ENCODE measurements at places on chromosomes 5 and 9. TPM values are rescaled to one million over a fixed set of nuclear protein-coding genes. Genes with fewer than 3 reads are reported as not detected.

GRCh38 chr9:10236161-10236560, 376.6 kb downstream of the PTPRD start:
- no peak for DNase-seq

GRCh38 chr9:135181336-135181735, 93.9 kb downstream of the OLFM1 start:
- no peak for DNase-seq

GRCh38 chr5:54514841-54515432, 2.6 kb upstream of the SNX18 start:
- DNase-seq = peak; percentile 20

- no peak for DNase-seq
Measured at GRCh38 chr5:81590498-81591384, 160.2 kb downstream of the SSBP2 start.

The NR2F1-AS1 gene
- total RNA-seq = 6.1 TPM

GRCh38 chr5:112417931-112418658, 982 bp downstream of the EPB41L4A start:
- DNase-seq = peak; percentile 40

- no peak for DNase-seq
Measured at GRCh38 chr5:157189223-157189622, 8.6 kb downstream of the ITK start.

GRCh38 chr5:170534941-170535340, 31.1 kb downstream of the KCNIP1 start:
- no peak for DNase-seq

The SLC46A2 gene
- not detected for total RNA-seq

- DNase-seq = no peak
Measured at GRCh38 chr5:77777911-77778310, 1.8 kb upstream of the TBCA start.

The BTNL3 gene
- not detected for total RNA-seq

GRCh38 chr9:123234853-123235252, 33.5 kb downstream of the STRBP start:
- no peak for DNase-seq

- no peak for DNase-seq
Measured at GRCh38 chr9:35035851-35036701, 36.3 kb downstream of the VCP start.

DNA sequence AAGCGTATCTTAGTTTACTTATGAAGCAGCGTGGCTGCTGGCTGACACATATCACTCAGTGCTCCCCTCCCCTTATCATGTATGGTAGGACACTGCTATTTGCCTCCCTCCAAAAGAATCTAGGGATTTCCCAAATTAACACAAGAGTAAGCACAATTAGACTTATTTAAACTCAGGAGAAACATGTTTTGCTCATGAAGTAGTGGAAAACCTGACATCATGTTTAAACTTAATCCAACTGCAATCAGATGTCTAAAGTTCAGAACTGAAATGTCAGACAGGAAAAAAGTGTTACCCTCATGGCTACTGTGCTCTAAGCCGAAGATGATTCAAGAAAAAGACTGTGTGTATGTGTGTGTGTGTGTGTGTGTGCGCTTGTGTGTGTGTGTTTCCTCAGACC, 324.1 kb upstream of the TNC start:
- DNase-seq = no peak

DNA sequence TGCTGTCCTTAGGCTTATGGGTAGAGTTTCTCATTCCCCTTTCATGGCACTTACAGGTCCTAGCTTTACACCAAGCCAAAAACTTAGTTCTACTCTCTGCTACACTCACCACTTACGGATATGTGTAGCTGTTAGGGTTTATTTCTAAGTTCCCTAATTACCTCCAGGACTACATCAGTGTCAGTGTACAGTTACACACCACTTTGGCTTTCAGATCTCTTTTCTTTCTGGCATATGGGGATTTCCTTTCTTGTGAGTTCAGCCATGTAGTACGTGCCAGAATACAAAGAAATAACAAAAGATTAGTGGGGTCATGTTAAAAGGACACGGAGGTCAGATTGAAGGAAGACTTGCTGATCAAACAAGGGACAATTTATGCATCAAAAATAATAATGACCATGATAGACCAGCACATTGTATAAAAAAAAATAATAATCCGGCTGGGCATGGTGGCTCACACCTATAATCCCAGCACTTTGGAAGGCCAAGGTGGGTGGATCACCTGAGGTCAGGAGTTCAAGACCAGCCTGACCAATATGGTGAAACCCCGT, 41.8 kb downstream of the LYRM7 start:
- no peak for DNase-seq
